ENCODE measurements at places on chromosomes 12 and 14.

- DNase-seq: peak; percentile 32
Measured at GRCh38 chr12:71949646-71950045, 11.0 kb downstream of the TPH2 start.

DNA sequence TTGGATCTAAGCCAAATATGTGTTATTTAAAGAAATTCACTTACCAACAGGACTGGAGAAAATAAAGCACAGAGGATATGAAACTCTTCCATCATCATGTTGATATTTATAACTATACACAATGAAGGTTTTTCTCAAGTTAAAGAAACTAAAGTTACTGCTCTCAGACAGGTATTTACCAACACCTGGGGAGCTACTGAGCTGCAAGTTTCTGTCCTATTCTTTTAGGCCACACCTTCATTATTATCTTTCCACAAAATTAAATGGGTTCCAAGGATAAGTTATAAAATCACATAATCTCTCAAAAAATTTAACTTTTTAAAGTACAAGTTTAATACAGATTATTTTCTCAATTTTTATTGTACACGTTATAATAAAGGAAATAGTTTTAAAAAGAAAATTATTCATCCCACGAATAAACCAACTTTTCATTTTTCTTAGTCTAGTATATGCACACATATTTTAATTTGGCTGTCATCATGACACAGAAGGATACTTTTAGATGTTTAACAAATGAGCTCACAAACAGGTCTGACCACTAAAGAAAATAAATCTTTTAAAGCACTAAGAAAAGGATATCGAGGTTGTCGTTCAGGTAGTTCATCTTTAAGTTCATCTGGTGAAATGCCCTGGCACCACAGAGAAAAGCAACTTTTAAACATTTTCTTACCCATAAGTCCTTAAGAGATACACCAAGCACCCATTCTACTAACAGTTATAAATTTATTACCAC is 7.8 kb downstream of the GMFB start:
- no peak for DNase-seq

DNA sequence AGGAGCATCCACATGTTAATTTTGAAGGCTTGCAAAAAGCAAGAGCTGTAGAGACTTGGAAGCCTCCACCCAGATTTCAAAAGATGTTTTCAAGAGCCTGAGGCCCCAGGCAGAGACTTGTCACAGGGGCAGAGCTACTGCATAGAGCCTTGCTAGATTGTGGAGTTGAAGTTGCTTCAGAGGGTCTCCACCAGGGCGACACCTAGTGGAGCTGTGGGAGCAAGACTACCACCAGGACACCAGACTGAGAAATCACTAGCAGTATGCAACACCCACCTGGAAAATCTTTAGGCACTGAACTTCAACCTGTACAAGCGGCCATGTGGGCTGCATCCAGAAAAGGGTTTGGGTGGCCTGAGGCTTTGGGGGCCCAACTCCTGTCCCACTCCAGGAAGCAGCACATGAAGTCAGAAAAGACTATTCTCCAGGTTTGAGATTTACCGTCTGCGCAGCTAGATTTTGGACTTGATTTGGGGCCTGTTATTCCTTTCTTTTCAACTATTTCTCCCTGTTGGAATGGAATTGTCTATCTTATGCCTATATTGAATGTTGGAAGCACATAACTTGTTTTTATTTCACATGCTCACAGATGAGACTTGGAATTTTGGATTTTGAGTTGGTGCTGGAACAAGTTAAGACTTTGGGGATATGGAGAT is 508.6 kb downstream of the FLRT2 start:
- peak; percentile 50 for DNase-seq

GRCh38 chr14:100030452-100031153 is 34.6 kb upstream of the EVL start:
- no peak for DNase-seq

GRCh38 chr14:81485781-81486180 is 47.9 kb downstream of the SEL1L start:
- no peak for DNase-seq

DNA sequence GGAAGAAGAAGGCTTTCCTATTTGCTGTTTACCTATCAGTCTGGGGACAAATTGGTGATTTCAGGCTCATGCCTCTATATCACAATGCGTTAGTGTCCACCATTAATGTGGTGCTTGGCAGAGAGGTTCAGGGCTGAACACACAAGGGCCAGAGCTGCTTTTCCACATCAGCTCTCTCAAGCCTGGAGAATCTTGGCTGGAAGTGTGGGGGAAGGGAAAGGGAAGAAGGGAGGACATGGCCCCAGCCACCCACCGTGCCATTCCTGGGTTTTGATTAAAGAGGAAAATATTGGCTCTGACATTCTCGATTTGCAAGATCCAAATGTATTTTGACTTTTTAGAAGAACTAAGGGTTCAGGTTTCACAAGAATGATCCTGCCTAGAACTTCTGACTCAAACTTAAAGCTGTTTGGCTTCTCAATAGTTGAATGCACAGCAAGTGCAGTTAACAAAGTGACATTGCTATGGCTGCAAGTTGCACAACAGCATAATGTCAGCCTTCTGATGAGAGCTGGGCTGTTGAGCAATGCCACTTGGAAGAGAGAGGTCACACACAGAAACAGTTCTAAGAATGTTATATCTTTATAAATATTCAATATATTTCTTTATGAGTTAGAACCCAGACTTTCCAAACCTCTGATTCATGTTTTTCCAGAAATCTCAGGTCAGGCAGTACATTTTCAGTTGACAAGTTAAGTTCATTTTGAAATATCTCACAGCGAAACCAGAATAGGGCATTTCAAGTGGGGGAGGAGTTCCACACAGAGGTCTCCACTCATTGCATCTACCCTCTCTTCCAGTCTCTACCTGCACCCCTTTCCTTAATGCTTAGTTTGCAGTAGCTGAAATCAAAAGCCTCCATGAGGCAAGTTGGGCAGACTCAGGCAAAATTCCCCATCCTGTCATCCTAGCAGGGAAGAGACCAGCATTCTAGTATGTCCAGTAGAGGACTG is 25.3 kb downstream of the IGF1 start:
- no peak for DNase-seq

DNA sequence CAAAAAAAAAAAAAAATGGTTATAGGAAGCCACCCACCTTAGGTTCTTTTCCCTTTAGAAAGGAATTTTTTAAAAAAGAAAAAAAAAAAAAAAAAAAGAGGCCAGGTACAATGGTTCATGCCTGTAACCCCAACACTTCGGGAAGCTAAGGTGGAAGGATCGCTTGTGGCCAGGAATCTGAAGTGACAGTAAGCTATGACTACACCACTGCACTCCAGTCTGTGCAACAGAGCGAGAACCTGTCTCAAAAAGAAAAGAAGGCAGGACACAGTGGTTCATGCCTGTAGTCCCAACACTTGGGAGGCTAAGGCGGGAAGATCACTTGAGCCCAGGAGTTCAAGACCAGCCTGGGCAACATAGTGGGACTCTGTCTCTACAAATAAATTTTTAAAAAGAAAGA is 36.0 kb downstream of the SPTLC2 start:
- DNase-seq: peak; percentile 33

- DNase-seq: no peak
Measured at GRCh38 chr12:103857164-103857563, 16.1 kb upstream of the NT5DC3 start.

- DNase-seq: no peak
Measured at GRCh38 chr14:41230683-41231082, 376.0 kb upstream of the LRFN5 start.

DNA sequence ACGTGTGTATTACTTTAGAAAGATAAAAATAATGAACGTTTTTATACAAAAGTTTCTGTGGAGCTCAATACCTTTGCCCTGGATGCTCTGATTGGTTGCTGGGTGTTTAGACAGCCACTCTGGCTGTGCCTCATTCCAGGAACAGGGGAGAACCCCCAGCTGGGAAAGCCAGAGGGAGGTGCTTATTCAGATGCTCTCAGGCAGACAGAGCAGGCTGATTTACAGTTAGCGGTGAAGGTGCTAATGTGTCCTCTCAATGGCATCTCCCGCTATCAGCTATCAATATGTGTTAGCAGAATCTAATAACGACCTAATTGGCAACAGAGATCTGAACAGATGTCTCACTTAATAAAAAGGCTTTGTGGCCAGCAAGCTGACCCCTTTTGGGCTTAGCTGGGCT is 402.3 kb downstream of the NUAK1 start:
- no peak for DNase-seq

GRCh38 chr12:109518820-109519665 is 41.6 kb downstream of the UBE3B start:
- peak; percentile 78 for DNase-seq

- no peak for DNase-seq
Measured at GRCh38 chr12:15530361-15530760, 208.1 kb downstream of the PTPRO start.

DNA sequence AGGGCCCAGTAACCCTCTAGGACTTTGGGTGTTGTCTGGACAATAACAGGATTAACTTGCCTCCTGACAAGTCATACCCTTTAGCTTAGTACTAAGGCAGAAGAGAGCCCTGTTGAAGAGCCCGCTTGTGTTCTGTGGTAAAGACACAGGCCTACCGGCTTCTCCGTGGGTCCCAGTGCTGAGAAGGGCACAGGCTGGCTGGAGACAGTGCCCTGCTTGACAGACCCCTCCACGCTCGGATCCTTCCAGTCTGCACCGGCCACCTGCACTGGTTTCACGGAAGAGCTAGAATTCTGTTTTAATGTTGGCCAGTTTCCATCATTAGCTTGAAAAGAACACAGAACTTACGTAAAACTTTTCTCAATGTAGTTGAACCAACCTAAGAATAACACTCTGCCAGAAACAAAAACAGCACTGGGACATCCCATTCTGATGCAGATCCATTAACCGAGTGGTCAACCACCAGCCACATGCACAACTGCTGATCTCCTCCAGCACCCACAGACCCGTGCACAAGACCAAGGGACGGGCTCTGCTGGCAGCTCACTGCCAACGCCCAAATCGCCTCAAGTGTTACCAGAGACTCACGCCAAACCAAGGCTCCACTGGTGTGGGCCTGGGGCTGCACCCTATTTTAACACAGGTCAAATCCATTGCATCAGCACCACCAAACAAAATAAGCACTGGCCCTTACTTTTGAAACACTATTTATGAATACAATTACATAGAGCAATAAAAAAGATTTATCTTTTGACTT is 27.1 kb downstream of the ZFYVE21 start:
- DNase-seq: no peak

DNA sequence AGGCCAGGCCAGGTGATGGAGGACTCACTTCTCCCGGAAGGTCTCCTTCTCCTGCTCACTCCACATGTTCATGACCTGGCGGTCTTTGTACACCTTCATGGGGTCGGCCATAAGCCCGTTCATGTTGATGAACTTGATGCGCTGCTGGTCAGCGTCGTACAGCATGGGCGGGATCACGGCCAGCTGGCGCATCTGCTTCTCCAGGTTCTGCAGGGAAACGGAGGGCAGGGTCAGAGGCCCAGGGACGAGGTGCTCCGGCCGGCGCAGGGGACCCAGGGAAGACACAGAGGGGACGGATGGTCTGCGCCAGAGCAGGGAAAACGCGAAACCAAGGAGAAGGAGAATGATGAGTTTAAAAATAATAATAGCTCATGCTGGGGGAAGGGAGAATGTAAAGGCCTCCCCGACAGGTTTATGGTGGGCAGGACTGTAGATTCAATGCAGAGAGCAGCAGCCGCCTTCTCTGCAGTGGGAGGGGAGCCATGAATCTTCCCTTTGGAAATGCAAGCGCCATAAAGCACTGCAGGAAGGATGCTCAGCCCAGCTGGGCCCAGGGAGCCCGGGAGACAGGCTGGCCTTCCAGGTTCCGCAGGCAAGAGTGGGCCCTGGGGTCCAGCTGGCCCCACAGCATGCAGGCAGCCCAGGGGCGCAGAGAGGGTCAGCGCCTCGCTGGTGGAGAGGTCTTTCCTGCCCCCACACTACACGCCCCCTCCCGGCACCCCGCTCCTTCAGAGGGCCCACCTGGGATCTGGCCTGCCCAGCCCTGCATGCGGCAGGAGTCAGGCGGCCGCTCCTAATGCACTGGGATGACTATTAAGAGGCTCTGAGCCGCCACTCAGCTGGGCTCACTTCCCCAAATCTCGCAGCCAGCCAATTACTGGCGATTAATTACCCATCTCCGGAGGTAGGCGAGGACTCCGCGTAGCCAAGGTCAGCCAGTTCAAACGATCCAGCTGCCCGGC is 132.0 kb downstream of the RFLNA start:
- DNase-seq: no peak

DNA sequence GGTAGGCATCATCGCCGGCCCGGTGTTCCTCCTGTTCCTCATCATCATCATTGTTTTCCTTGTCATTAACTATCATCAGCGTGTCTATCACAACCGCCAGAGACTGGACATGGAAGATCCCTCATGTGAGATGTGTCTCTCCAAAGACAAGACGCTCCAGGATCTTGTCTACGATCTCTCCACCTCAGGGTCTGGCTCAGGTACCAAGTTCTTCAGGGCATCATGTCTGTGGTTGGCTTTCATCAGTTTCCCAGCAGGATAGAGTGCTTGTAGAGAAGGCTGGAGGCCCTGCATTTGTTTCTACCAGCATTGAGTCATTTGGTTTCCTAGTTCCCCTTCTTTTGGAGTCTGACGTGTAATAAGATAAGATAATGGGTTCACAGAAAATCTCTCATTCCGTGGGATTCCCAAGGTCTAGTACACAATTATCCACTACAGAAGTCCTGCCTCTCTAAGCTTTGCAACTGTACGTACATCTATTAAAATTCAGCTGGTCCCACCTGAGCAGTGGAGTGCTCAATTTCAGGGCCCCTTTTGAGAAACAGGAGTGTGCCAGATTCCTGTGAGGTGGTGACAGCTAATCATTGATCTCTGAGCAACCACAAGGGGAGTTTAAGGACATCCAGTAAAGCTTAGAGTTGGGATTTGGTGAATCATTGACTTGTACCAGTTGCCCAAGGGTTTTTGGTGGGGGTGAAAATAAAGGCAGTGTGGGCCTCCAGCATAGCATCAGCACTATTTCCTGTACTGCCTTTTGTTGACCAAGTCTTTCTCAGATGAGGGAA is 25.1 kb downstream of the ACVR1B start:
- DNase-seq: no peak

GRCh38 chr12:130405332-130405731 is 67.6 kb downstream of the PIWIL1 start:
- no peak for DNase-seq

GRCh38 chr14:35705636-35706035 is 103.5 kb downstream of the RALGAPA1 start:
- no peak for DNase-seq

- no peak for DNase-seq
Measured at GRCh38 chr12:99332936-99333591, 314.5 kb upstream of the GARIN6 start.

GRCh38 chr12:116924558-116925453 is 14.1 kb downstream of the FBXW8 start:
- no peak for DNase-seq

DNA sequence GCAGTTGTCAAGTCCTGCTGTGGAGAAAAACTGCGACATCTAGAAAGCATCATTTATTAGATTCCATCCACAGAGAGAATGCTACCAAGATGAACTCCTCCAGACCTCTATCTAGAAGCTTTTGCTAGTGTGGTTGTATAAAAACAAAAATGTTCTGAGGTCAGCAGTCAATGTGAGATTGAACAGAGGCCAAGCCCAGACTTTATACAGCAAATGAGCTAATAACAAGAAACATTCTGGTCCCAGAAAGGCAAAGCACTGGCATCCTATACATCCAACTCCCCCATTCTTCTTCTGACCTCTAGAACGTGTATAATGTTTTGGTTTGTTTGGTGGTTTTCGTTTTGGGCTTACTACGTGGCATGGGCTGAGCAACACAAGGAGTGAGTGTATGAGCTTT is 26.7 kb upstream of the RIN3 start:
- no peak for DNase-seq

Measured in NCI-H2171 treated with DMSO at 0.1 percent for 48 hours (cell line).